ENCODE measurements at places on chromosomes 11 and 22.

DNA sequence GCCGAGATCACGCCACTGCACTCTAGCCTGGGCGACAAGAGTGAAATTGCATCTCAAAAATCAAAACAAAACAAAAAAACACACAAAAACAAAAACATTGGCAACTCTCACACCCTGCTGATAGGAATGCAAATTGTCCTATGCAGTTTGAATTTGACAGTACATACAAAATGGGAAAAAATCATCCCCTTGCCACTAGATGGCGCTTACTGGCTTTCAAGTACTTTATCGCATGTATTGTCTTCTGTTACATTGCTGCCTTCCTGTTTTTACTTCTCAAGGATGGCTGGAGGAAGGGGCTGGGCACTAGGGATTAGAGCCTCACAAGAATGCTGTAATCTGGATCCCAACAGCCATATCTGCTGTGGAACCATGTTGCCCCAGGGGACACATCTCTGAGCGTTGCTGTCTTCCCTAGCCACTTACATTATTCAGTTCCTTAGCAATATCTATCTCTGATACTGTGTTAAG is 59.4 kb upstream of the A4GALT start:
- peak; percentile 69 for DNase-seq

GRCh38 chr11:128500493-128500892 is 86.9 kb downstream of the ETS1 start:
- DNase-seq = no peak

DNA sequence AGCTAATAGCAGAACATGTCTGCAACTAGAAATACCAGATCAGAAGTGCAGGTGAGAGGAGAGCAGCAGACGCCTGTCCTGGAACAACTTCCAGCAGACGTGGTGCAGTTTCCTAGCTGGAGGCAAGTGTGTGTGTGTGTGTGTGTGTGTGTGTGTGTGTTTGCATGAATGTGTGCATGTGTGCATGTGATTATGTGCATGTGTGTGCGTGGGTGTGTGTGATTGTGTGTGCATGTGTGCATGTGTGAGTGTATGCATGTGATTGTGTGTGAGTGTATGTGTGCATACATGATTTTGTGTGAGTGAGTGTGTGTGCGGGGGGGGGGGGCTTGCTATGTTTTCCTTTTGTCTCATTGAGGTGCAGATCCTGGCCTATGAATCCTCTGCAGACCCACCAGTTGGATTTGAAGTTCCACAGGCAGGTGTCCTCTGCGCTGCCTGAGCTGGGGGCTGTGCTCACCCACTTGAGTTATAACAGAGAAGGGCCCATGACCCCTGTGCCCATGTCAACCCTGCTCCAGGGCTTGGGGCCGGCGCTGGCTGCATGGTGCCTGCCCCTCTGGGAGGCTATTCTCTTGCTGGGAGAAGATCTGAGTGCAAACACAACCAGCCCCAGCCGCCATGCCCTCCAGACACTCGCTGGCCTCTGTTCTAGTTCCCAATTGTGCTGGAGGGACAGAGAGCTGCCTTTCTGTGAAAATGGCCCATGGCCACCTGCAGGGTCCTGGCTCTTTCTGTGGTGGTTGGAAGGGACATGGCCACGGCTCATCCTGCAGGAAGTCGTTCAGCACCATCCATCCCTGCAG is 821.3 kb downstream of the BRD1 start:
- no peak for DNase-seq

GRCh38 chr11:28009996-28010395 is 98.0 kb downstream of the KIF18A start:
- no peak for DNase-seq

DNA sequence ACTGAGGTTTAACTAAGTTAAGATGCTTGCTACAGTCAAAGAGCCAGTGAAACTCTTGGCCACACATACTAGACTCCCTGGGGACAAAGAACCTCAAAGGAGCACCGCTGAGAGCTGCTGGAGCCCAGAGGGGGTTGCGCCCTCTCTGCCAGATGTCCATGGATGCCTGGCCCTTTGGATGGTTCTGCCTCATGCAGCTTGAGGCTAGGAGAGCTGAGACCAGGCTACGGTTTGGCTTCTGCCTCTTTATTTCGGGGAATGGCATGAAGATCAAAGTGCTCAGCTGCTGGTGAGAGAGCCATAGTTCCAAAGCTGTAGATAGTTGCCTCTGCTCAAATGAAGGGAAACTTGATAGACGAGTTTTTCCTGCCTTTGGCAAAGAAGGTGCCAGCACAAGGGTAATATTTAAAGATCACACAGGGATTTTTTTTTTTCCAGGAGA is 43.0 kb downstream of the RASSF10 start:
- DNase-seq = no peak

DNA sequence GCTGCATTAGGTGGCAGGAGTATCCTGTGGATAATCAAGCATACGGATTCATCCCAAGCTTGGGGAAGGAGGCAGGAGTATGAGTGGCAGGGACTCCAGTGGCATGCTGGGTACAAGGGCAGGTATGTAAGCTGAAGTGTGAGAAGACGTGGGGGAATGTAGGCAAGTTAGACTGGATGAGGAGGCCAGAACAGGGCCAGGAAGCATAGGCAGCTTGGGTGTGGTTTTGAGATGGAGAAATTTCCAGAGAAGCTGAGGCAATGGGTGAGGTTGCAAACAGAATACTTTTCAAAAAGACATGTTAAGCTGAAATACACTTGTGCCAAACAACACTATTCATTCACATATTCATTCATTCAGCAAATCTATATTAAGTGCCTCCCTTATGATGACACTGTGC is 43.1 kb upstream of the AMOTL1 start:
- no peak for DNase-seq

DNA sequence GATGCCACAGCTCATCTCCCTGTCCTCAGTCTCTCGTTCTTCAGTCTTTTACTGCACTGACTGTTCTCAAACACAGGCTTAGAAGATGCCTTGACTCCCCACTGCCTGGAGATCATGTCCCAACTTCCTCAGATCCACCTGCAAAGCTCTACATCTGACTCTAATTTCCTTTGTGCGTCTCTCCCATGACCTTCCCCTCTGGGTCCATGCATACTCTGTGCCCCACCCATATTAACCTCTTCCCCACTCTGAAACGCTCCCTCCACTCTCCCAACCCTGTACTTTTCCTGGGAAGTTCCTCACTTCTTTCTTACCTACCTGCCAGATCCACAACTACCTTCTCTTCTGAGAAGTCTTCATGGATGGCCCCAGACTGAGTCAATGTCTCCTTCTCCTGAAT is 16.6 kb downstream of the IRAG1 start:
- DNase-seq = no peak

DNA sequence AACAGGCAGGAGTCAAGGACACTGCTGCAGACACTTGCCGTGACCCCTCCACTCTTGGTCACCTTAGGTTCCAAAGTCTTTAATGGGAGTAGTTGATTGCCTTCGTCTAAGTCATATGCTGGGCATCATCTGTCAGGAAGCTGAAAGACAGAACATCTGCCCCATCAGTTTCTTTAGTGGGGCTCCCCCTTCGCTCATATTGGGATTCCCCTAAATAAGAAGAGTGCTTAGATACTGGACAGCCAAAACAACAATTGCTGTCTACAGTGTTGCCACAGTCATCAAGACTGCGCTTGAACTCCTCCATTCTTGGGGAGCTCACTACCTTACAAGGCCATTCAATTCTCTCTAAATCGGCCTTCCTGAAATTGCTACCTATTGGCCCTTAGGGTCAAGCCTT is 58.5 kb downstream of the UBASH3B start:
- no peak for DNase-seq

All from GDM1 (cell line).